Caco-2 (cell line): ENCODE measurements at places on chromosomes 4 and X. TPM values are rescaled to one million over a fixed set of nuclear protein-coding genes. Genes with fewer than 3 reads are reported as not detected.

ZFX gene
- total RNA-seq: 33.6 and 36.1 TPM in 2 replicates

ATOH1 gene
- not detected in 2 replicates for total RNA-seq

PPP2R2C gene
- not detected in 2 replicates for total RNA-seq

FGF16 gene
- not detected in 2 replicates for total RNA-seq

PNMA6A gene
- total RNA-seq: not detected in 2 replicates

JADE3 gene
- total RNA-seq: 21.7 and 22.7 TPM in 2 replicates

DMRTC1 gene
- total RNA-seq: not detected in 2 replicates

PASD1 gene
- total RNA-seq: not detected in 2 replicates

CLDN22 gene
- total RNA-seq: not detected in 2 replicates

CENPVL1 gene
- total RNA-seq: not detected in 2 replicates

SPANXD gene
- total RNA-seq: not detected in 2 replicates

REELD1 gene
- not detected in 2 replicates for total RNA-seq

F8A2 gene
- total RNA-seq: not detected in 2 replicates

RPS6KA6 gene
- total RNA-seq: 8.7 and 9.2 TPM in 2 replicates

RPA4 gene
- 0.39 and 0.75 TPM in 2 replicates for total RNA-seq

GBA3 gene
- 0.25 and 0.37 TPM in 2 replicates for total RNA-seq

IL2 gene
- not detected in 2 replicates for total RNA-seq

TRAM1L1 gene
- total RNA-seq: 0.16 and 0.48 TPM in 2 replicates

CENPC gene
- total RNA-seq: 19.5 and 19.7 TPM in 2 replicates

SLC49A3 gene
- total RNA-seq: 0.20 TPM in 1 of 2 replicates, not detected in the other

PRDM8 gene
- total RNA-seq: not detected in 2 replicates

H2BW2 gene
- not detected in 2 replicates for total RNA-seq

AADAT gene
- total RNA-seq: 8.4 and 10.5 TPM in 2 replicates

TRIM60 gene
- not detected in 2 replicates for total RNA-seq

CT83 gene
- total RNA-seq: not detected in 2 replicates
